ENCODE measurements at places on chromosomes 12 and 14.

DNA sequence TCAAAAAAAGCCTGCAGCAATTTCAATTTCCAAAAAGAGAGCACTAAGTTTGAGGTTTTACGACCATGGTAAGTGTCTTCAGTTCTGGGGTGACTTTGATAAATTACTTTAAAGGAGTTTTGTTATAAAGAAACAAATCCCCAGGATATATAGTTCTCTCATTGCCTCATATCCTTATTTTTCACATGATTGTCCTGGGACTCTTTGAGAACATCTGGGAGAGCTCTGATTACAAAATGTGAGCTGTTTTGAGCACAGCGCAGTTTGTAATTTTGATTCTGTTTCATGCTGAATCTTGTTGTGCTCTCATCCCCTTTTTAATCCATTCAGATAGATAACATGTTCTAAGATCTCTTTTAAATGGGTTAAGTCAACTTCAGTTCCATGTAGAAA lies 67.7 kb upstream of the DCN start:
- no peak for DNase-seq

DNA sequence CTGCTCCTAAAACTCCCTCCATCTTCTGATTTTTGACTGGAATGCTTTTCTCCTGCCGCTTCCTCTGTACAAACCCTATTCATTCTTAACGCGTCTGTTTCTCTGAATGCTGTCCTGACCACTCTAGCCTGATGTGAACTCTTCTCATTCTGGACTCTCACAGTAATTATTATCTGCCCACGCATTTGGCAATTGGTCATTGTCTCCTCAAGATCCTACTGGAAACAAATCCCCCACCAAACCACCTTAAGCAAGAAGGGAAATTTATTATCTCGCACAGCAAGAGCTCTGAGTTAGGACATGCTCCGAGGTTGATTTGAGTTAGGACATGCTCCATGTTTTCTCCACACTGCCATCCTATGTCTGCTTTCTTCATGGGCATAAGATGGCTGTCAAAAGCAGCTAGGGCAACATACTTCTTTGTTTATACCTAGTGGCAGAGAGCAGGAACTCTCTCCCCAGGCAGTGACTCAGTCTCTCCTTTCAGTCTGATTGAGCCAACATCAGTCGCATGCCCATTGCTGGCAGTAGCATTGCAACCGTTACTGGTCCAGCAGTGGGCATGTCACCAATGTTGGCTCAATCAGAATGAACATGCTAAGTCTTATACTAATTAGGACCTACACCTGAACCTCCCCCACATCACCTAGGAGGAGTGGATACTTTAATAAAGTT lies 102.2 kb downstream of the SSPN start:
- no peak for DNase-seq

- no peak for DNase-seq
Observed at GRCh38 chr14:92783813-92784431, 10.2 kb upstream of the GOLGA5 start.

DNA sequence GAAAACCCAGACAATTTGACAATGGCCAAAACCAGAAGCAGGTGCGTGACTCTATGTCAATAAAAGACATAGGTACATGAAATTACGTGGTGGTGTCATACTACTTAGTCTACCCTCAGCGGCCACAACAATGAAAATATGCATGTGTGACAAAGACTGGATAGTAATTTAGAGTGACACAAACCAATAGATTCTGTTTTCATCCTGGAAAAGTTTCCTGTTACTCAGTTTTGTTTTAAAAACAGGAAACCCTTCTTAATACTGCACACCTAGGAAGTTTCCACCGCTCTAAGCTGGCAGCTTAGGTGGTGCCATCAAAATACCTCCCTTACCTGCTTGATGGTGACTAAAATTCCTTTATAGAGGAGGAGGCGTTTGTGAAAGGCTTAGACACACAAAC lies 15.1 kb downstream of the POU6F1 start:
- DNase-seq, result no peak

DNA sequence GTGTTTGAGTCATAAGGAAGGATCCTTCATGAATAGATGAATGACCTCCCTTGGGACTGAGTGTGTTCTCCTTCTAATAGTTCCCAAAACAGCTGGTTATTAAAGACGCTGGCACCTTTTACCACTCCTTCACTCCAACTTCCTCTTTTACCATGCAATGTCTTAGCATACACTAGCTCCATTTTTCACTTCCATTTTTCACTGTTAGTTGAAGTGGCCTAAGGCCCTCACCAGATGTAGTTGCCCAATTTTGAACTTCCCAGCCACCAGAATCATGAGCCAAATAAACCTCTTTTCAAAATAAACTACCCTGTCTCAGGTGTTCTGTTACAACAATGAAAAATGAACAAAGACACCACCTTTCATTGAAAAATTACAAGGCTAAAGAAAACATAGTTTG lies 64.7 kb downstream of the GPR65 start:
- DNase-seq, result no peak

- DNase-seq, result no peak
Observed at GRCh38 chr12:124411281-124411878, 116.5 kb downstream of the RFLNA start.

DNA sequence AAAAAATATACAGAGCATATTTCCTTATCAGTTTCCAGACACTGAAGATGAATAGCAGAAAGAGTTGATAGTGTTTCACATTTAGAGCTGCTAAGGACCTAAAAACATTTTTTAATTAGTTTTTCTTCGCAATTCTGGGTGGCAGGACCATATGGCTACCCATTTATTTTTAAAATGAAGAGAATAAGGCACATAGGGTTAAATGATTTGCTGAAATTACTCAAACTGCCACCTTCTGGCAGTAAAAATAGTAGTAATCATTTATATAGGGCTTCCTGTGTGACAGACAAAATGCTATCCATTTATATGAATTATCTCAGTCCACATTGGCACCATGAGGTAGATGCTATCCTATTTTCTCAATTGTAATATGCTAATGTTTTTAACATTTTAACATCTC lies 108.6 kb upstream of the CCDC196 start:
- no peak for DNase-seq

DNA sequence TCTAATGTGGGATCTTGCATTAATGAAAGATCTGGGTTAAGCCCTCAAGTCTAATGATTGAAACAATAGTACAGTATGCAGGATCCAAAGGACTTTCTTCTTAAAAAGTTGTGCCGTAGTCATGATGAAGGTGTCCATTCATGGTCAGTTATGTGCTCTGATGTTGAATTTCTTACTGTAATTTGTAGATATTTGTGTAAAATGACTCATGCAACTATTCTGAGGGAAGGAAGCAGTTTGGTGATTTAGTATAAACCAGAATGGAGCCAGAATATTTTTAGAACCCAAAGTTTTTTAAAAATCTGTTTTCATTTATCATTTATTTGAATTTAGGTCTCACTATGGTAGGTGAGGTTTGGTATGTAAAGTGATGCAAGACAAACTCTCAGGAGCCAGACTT lies 151.2 kb downstream of the AKAP6 start:
- DNase-seq, result no peak
